ENCODE measurements at places on chromosomes 2 and 18. TPM values are rescaled to one million over a fixed set of nuclear protein-coding genes. Genes with fewer than 3 reads are reported as not detected.

Gene TRPM8
- 4.5 TPM for total RNA-seq

Gene LBX2
- 0.99 TPM for total RNA-seq

Gene TPO
- total RNA-seq: not detected

Gene SP5
- 0.69 TPM for total RNA-seq

Gene TTR
- not detected for total RNA-seq

Gene LYG2
- not detected for total RNA-seq

Gene SIX2
- 0.35 TPM for total RNA-seq

Gene PID1
- 1.0 TPM for total RNA-seq

Gene ZBTB7C
- total RNA-seq: 0.99 TPM

Gene CRYGD
- total RNA-seq: not detected

Gene SNORC
- 0.69 TPM for total RNA-seq

Gene TXNDC2
- not detected for total RNA-seq

Gene CIB4
- total RNA-seq: not detected

Gene SULT1C4
- 47.7 TPM for total RNA-seq

Gene CABYR
- total RNA-seq: 9.2 TPM

Gene CELF4
- not detected for total RNA-seq

Gene TCF7L1
- total RNA-seq: 1.4 TPM

Gene DPP10
- total RNA-seq: not detected

Gene DYNAP
- total RNA-seq: not detected

Gene SOX11
- total RNA-seq: under 0.01 TPM

Gene CTNNA2
- not detected for total RNA-seq

Gene TMBIM1
- total RNA-seq: 404 TPM

Gene KCMF1
- 95.9 TPM for total RNA-seq

Gene SCN9A
- total RNA-seq: 1.0 TPM

Gene KIDINS220
- total RNA-seq: 86.1 TPM

Gene PAPOLG
- 11.3 TPM for total RNA-seq

Gene GPR39
- total RNA-seq: 9.2 TPM

Gene ICOS
- not detected for total RNA-seq

Gene KCNJ13
- total RNA-seq: 0.20 TPM

Gene SCTR
- not detected for total RNA-seq

Gene NEB
- 1.2 TPM for total RNA-seq

Gene GPAT2
- total RNA-seq: 2.0 TPM

Gene MAP4K3
- 56.6 TPM for total RNA-seq

Gene EVX2
- not detected for total RNA-seq

Data from renal cortical epithelial cell (primary cell).